ENCODE measurements at places on chromosomes 4 and X.
A peak's percentile ranks its signal among the peaks of the same experiment; 100 is the strongest.

GRCh38 chr4:152041295-152041694, 280.5 kb upstream of the GATB start:
- no peak for DNase-seq

- no peak for DNase-seq
Observed at GRCh38 chrX:20455001-20455400, 188.3 kb upstream of the RPS6KA3 start.

DNA sequence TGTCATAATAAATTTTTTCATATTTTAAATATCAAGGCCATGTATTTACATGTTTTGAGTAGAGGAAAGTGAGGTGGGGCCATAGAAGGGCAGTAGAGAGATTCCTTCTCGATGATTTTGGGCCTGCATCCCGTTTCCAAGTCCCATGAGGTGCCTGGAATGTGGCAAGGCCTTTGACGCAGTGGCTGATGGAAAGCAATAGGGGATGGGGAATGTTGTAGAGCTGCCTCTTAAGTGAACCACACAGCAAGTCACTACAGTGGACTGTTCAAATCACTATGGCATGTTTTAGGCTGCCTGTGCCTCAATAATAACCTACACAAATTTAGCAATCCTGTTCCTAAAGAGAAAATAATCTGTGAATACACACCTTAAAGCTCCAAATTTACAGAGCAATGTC, 48.3 kb downstream of the ANXA5 start:
- DNase-seq: no peak

DNA sequence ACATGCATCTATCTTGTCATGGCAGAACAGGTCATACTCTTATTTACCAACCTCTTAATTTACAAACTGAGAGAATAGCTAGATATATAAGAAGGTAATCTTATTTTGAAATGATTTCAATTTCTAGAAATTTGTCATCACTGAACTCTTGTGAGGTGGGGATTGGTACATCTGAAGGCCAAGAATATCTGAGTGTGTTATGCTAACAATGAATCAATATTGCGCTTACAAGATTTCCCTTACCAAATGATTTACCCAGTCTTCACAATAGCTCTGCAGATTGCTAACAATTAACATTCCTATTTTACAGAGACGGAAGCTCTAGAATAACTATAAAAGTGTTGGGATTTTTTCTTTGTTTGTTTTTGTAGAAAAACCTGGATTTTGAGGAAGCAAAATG, 48.3 kb downstream of the RBPJ start:
- no peak for DNase-seq

DNA sequence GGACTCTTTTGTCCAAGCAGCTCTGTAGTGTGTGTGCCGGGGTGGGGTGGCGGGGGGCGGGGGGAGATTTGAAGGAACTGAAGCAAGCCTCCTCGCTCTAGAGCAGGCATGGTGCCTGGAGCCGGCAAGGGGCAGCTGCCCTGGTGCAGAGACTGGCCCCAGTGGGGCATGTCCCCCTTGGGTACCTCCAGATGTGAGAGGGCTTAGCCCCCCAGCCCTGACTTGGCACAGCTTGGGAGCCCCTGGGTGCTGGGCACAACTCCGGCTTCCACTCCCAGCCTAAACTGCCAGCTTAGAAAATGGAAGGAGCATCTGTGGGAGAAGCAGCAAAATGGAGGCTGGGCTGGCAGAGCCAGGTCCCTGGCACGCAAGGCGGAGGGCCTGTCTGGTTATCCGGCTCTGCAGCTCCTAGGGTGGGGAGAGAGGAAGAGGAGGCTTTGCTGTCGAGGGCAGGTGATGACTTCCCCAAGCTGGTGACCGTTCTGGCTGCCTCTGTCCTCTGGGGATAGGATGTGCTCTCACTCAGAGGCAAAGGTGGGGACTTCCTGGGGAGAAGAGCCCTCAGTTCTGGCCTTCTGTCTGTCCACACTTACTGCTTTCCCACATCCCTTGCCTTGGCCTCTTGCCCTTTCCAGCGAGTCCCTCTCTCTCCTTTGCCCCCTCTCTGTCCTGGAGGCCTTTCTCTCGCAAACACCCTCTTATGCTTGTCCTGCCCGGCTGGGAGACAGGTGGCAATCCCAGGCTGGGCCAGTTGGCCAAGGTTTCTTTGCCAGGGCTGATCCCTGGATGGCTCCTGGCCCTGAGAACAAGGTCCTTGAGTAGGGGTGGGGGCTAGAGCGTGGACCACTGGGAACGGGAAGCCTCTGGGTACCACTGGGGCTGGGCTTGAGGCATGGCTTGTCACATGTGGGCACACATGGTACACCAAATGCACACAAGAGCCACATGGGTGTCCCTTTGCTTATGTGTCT, 2.0 kb downstream of the DLG3 start:
- no peak for DNase-seq

GRCh38 chr4:123599061-123599919, 202.7 kb downstream of the SPRY1 start:
- no peak for DNase-seq

DNA sequence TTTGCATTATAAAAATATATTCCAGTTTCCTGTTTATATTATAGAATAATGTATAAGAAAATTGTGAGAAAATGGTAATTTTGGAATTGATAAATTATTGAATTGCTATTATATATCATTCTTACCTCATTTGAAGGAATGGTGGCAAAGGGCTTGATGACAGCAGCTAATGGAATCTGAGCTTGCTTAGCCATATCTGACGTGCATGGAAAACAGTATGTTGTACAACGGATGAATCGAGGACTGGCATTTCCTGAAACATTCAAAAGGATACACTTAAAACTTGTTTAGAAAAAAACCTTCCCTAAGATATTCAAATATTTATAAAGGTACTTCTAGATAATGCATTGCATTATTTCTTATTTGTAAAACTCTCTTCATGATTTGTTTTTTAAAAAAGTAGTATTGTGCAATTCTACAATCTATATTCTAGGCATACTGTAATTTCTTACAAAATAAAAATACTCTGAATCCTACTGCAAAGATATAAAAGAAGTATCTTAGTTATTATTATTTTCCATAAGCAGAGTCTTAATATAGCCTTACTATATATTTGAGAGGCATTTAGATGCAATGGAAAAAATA, 38.3 kb downstream of the SEC24D start:
- no peak for DNase-seq

DNA sequence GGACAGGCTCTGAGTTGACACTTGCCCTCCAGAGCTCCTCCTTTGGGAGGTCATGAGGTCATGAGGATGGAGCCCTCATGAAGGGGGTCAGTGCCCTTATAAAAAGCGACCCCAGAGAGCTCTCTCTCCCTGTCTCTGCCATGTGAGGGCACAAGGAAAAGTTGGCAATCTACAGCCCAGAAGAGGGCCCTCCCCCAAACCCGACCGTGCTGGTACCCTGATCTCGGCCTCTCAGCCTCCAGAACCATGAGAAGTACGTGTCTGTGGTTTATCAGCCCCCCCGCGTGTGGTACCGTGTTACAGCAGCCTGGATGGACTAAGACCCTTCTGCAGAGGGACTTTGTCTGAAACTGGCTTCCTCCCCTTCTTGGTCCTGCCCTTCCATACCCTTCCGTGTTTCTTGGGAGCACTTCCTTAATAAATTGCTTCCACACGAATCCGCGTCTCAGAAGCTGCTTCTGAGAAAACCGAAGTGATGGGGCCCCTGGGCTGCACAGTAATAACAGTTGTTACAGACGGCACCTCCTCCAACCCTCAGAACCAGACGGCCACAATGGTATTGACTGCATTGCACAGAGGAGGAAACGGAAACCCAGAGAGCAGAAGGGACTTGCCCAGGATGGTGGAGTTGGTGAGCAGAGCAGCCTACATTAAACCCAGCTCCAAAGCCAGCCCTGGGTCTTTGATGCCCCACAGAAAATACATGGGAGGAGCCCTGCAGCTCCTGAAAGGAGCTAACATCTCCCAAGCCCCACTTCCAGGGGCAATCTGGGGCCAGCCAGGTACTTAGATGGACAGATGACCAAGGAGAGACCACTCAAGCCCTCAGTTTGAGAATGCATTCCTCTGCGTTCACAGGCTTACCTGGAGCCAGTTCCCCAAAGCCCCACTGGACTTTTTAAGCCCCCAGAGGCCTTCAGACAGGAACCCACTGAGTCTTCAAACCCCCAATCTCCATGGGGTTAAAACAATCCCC, 242.7 kb downstream of the BCOR start:
- DNase-seq: no peak

DNA sequence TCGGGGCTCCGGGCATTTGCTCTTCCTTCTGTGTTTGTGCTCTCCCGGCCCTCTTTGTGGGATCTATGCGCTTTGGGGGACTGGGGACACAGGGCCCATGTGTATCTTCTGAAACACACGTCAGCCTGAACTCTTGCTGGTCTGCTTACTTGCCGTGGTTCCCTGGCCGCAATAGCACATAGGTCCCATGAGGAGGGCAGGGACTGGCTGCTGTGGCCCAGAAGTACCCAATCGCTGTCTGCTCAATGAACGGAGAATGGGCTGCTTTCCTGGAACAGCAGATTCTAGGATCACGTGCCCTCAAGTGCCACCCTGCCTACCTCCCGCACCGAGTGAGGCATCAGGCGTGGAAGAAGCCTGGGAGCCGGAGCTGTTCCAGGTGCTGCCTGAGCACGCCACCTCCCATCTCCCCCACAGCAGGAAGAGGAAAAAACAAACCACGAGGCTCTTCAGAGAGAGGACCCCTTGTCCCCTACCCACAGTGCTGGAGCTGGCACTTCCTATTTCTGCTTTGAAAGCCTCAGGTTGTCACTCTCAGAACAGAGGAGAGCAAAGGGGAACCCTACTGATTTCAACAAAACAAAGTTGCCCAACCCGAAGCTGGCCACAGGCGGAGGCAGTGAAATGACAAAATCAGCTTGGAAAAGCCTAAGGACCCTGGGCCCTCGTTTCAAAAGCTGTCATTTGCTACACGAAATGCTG, 3.8 kb downstream of the G6PD start:
- DNase-seq: peak; percentile 35

- no peak for DNase-seq
Observed at GRCh38 chr4:94590493-94590892, 138.8 kb downstream of the PDLIM5 start.

DNA sequence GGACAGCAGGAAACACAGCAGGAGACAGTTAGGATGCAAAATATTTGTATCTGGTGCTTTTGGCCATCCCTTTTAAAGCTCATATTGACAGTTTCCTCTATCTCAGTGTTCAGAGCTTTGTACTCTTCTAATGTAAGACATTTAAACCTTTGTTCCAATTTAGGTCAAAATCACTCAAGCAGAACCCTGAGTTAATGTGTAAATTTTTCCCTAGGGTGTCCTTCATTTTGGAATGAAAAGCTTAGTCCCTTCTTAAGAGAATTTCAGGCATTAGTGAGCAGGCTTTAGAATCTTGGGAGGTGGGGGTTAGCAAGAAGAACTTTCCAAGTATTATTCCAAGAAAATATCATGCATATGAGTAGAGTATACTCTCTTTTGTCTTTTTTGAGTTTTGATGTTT, 188.7 kb downstream of the GBA3 start:
- DNase-seq: no peak

GRCh38 chr4:88219099-88219498, 60.7 kb upstream of the ABCG2 start:
- DNase-seq: no peak
